ENCODE measurements at places on chromosomes 1 and 21.

GRCh38 chr1:63817152-63817667, 43.4 kb downstream of the ROR1 start:
- DNase-seq: no peak

- no peak for DNase-seq
Observed at GRCh38 chr1:110133436-110133835, 16.9 kb upstream of the SLC6A17 start.

DNA sequence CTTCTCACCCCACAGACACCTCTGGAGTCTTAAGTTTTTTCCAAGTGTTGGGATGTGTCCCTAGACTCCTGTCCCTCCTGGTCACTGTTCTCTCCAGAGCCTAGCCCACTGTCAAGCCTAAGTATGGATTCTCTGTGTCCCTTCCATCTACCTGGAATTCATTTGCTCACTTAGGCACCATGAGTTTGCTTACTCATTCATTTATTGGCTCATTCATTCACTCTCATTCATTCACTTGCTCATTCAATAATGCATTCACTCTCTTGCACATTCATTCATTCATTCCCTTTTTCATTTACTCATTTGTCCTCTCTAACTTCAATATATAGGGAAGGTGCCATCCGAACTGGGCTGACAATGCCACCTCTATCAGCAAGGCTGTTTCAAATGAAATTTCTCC, 1.6 kb downstream of the S100A16 start:
- no peak for DNase-seq

DNA sequence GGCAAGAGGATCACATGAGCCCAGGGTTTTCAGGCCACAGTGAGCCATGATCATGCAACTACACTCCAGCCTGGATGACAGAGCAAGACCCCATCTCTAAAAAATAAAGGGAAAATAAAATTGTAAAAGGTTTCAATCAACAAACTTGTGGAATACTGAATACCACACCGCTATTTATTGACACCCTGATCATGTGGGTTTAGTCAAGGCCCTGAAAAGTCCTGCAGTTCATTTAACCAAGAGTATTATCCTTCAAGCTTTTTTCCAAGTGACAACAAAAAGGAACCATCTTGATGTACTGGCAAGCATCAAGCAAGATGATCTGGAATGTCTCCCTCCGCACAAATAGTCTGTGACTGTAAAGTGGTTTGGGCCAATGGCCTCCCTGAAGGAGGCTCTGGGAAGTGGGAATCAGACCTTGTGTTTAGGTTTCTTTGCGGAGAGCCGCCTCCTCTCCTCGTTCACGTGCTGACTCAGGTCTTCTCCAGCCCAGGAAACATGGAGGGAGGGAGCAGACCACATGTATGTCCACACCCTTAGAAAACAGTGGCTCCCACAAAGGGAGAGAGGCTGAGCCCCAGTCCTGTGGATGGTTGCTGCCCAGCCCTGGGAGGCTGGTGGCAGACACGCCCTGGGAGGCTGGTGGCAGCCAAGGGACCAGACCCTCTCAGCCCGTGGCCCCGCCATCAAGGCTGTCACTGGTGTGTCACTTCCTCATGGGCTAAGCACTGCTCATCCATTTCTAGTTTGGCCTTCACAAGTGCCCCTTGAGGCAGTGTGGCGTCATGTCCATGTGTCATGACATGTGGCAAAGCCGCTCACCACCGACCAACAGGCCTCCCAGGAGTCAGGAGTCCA, 56.7 kb downstream of the RIPK4 start:
- DNase-seq: no peak

DNA sequence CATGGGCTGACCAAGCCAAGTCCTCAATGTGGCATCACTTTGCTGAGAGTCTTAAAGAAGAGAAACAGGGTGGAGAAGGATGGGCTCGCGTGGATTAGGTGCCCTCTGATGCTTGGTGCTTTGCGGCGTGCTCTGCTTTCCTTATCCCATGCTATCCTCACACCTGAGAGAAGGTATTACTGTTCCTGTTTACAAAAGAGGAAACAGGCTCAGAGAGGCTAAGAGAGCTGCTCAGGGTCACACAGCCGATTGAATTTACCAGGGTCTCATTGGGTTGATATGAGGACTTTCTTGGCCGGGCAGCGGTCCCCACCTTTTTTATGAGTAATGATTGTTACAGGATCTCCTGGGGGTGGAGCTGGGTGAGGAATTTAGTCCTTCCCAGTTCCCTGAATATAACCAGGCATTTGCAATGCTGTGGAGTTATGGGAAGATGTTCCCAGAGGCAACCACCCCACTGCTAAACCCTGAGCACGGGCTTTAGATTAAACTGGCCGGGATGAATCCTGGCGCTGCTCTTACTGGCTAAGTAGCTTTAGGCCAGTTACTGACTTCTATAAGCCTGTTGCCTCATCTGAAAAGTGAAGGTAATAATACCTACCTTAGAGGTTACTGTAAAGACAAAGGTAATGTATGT, 4.5 kb downstream of the ASCL5 start:
- no peak for DNase-seq

DNA sequence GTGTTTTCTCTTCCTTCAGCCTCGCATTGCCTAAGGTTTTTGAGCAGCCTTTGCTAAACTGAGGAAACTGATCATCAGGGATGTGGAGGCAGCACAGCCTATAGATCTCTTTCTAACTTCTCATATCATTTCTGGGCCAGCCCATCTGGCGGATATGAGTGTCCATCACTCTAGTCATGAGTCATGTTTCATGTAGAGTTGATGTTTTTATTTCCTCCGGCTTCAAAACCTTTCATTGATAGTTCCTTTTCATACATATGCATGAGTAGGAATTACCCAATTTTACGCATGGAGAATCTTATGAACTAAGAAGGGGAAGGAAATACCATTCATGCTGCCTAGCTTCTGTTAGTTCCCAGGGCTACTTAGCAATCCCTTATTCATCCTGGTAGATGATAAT, 66.3 kb downstream of the SPATA46 start:
- DNase-seq: no peak

DNA sequence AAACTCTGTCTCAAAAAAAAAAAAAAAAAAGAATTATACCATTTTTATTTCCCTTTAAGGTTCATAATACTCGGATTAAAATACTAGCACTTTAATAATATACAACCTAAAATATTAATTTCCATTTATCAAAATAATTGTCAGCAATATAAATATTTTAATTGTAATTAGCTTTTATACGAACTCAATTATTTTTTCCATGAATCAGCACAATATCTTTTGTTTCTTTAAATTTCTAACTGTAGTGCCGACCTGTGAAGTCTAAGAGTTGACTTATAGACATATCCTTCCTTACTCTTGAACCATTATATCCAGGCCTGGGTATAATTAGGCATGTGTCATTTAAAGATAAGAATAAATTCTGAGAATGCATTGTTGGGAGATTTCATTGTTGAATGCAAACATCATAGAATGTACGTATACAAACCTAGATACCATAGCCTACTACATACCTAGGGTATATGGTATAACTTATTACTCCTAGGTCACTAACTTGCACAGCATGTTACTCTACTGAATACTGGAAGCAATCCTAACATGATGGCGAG, 996.7 kb upstream of the TMPRSS15 start:
- DNase-seq: no peak

DNA sequence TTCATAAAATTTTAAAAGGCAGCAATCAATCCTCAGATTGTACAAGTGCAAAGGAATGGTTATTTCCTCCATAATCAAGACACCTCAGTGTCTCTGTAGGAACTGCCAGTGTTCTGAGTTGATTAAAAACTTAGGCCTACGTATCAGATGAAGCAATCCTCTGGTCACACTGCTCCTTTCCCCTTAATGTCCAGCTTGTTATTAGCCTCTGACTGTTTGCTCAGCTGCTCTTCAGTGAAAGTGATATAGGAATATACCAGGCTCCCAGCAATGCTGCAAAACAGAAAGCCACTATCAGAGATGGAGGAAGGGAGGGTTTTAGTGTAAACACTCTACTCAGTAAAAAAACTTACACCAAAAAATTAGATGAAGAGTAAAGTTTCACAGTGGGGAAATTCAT, 49.8 kb downstream of the SLC35D1 start:
- DNase-seq: no peak

DNA sequence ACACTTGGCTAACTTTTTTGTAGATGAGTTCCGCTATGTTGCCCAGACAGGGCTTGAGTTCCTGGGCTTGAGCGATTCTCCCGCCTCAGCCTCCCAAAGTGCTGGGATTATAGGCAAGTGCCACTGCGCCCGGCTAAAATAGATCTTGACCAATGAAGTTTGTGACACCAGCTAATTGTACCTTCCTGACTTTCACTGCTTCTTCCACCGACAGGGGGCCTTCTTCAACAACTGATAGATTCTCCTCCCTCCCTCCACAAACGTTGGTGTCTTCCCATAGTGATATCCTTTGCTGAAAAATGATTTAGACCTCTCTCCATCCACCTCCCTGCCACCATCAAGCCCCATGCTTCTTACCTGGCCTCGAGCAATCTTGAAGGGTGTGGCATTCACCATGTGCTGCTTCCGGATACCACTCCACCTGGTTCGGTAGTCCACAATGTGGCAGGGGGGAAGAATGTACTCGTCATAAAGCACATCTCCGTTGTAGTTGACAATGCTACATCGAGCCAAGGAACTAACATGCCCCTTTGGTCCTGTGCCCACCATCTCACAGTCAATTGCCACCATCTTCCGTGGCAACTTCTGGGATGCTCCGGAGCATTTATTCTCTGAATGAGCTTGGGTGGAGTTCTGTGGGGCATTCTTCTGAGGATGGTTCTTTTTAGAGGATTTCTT, 1.6 kb upstream of the METTL25B start:
- peak; percentile 89 for DNase-seq

GRCh38 chr1:107874221-107874620, 90.8 kb downstream of the VAV3 start:
- no peak for DNase-seq

- DNase-seq: no peak
Observed at GRCh38 chr1:212518188-212519054, 85.7 kb downstream of the NENF start.

- no peak for DNase-seq
Observed at GRCh38 chr1:28062806-28063205, 25.6 kb downstream of the EYA3 start.

DNA sequence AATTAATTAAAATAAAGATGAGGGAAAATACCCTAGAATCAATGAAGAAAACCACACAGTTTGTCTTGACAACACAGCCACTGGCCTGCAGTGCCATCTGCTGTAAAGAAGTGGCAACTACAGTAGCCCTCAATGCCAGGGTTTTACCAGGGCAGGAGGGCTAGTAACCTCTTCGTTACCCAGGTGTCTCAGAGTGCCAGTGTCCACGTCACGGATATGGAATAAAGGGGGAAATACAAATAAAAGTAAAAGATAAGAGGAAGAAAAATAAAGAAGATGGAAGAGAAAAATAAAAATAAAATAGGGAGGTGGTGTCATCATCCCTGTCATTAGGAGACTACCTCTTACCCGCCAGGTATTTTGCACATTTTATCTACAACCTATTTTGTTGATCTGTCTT, 14.2 kb upstream of the SLC44A3 start:
- peak; percentile 85 for DNase-seq

DNA sequence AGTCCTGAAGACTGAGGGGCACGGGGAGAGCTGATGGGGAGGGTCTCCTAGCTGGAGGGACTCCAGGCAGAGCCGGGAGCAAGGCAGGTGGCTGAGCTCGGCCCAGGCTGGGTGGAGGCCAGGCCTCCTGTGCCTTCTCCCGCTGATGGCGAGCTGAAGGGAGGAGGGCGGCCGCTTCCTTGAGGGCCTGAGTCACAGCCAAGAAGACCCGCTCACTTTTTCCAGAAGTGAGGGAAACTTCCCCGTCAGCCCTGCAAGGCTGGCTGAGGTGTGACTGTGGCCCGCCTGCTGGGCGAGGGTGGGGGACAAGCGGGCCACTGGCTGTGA, 1.7 kb upstream of the VWA1 start:
- DNase-seq: peak; percentile 80

GRCh38 chr1:160776178-160776577, 19.8 kb upstream of the LY9 start:
- no peak for DNase-seq

DNA sequence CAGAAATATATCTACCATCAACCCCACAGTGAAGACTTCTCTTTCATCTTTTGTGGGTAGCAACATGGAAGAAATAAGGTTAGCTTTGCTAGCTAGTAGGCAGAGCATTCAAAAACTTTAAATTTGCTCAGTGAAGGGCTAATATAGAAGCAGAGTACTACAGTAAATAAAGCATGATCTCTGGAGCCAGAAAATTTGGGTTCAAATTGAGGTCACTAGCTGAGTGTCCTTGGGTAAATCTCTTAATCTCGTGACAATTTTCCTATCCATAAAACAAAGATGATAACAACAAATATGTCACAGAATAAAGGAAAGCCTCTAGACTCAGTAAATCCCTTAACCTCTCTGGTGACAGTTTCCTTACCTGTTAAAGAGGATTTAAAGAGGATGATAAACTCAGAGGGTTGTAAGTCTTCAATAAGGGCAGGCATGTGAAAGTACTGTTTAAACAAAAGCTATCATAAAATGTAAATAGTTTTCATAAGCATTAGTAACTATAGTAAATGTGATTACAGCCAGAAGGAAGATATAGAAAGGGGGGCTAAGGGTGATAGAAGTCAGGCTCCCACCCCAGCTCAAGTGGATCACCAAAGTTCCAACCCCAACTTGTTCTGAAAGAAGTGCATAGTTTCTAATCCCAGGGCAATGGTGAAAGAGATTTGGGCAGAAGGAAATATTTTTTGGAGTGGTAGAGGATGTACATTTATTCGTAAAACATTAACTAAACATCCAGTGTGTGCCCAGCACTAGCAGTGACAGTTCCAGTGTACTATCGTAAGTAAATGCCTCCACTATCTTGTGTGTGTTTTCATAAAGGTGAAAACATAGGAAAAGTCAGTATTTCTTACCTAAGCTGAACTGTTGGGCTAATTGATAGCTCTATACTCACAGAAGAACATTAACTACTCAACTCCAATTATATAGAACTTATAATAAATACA, 24.8 kb downstream of the TM2D1 start:
- no peak for DNase-seq

- no peak for DNase-seq
Observed at GRCh38 chr1:8347635-8348034, 29.7 kb downstream of the SLC45A1 start.

DNA sequence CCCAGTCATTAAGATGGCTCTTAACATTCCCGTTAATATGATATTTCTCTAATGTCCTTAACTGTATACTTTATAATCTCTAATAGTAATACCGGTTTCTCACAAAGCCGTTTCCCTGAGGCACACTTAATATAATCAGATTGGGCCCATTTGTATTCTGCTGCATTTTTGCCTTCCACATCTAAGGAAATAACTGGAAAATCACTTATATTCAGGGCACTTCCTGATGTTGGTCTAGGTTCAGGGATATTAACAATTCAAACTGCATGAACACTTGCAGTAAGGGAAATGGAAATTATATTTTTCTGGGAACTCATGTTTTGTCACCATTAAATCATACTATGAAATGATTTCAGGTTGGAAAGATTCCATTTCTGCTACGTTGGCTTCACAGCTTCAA, 119.8 kb downstream of the TPR start:
- DNase-seq: no peak

DNA sequence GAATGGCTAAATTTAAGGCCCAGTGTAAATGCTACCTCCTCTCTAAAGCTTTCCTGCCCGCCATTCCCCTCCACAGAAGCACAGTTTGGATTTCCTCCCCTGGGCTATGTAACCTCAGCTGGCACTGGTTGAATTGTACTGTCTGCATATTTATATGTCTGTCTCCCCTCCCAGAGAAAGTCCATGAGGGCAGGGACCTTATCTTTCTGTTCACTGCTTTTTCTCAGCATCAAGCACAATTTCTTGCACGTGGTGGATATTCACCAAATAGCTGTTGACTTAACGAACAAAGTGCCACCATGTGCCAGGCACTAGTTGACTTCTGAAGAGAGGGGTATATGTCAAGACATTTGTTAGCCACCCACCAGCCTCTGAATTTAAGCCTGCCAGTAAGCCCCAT, 9.5 kb upstream of the PDIK1L start:
- no peak for DNase-seq

All from endodermal cell (in vitro differentiated cells).